Ascending aorta (tissue), 2 donors: ENCODE measurements at places on chromosomes 7 and 10. TPM values are rescaled to one million over a fixed set of nuclear protein-coding genes. Genes with fewer than 3 reads are reported as not detected.

DNA sequence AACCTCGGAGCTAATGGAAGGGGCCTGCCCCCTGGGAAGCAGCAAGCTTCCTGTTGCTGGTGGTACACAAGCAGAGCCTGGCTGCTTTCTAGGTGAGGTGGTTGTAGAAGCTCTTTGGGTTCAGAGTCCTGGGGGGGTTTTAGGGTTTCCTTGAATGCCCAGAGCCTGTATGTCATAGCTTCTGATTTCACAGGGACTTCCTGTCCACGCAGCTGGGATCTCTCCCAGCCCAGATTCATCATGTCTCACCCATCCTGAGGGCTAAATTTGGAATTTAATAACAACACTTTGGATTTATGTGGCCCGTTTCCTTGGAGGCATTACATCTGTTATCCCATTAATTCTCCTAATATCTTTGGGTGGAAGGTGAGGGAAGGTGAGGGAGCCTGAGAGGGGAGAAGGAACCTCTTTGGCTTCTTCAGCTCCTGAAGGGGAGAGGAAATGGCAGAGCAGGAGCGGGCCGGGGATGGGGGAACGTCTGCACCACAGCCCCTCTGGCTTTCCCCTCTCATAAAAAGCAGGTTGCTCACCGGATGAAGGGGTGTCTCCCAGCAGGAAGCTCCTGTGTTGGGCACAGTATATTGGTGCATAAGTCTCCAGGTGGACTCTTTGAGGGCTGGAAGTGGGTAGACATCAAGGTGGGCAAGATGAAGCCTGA, 19.7 kb downstream of the RPS24 start:
- H3K4me3 ChIP-seq: no peak overlapping the region
- H3K27ac ChIP-seq: no peak overlapping the region
- peaks cover 3% of the 10 kb centered on the region for H3K36me3 ChIP-seq
- DNase-seq: no peak

GRCh38 chr10:86376852-86377796, 10.5 kb upstream of the GRID1 start:
- no peak for DNase-seq
- H3K4me1 ChIP-seq: peaks cover 6% of the 10 kb centered on the region
- no peak overlapping the region for H3K27ac ChIP-seq
- H3K27me3 ChIP-seq: peaks cover 5% of the 10 kb centered on the region
- H3K36me3 ChIP-seq: no peaks in the 10 kb centered on the region
- H3K4me3 ChIP-seq: peak overlapping the region; percentile 49

GRCh38 chr10:22554461-22555182, 159.8 kb downstream of the PIP4K2A start:
- peak; percentile 31 for DNase-seq
- H3K27me3 ChIP-seq: no peaks in the 10 kb centered on the region
- H3K4me1 ChIP-seq: no peaks in the 10 kb centered on the region
- peak overlapping the region; percentile 39 for H3K27ac ChIP-seq
- H3K4me3 ChIP-seq: peak overlapping the region; percentile 9

DNA sequence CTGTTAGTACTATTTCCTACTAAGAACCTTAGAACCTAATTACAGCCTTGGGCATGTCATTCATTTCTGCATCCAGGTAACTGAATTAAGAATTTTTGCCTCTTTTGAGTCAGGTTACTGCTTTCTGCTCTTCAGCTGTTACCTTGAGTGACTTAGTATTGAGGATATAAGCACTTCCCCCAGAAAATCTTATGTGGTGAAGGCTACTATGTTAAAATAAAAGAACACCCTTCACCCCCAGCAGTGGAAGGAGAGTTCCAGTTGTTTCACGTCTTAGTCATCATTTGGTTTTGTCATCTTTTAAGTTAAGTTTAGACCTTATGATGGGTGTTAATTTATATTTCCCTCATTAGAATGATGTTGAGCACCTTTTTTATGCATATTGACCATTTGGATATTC, 82.8 kb downstream of the GLCCI1 start:
- no peak for DNase-seq
- H3K27me3 ChIP-seq: no peaks in the 10 kb centered on the region
- H3K4me3 ChIP-seq: no peak overlapping the region
- H3K36me3 ChIP-seq: no peaks in the 10 kb centered on the region
- no peak overlapping the region for H3K27ac ChIP-seq

Gene TBRG4
- 216 TPM for total RNA-seq

DNA sequence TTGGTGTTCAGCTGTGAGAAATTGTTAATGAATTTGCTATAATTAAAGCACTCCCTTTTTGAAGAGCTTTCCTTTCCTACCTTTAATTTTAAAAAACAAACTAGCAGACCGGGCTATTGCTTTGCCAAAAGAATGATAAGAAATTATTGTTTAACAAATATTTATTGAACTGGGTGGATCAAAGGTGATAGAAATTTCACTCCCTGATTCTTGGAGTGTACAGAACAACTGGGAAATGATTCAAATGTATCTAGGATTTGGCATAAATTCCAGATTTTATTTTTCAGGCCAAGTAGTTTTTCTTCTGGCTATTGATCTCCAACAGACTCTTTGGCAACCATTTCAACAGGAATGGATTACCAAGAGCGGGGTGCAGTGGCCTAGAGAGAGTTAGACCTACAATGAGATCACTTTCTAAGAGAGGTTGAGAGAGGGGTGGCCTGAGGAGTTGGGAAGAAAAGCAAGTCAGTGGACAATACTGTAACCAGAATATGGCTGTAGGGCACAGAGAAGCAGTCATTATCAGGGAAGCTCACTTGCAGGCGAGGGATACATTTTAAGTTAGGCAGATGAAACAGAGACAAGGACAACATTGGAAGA, 71.9 kb downstream of the PLXDC2 start:
- no peaks in the 10 kb centered on the region for H3K36me3 ChIP-seq
- no peak overlapping the region for H3K27ac ChIP-seq
- DNase-seq: no peak
- H3K27me3 ChIP-seq: no peaks in the 10 kb centered on the region
- H3K4me1 ChIP-seq: no peaks in the 10 kb centered on the region

DNA sequence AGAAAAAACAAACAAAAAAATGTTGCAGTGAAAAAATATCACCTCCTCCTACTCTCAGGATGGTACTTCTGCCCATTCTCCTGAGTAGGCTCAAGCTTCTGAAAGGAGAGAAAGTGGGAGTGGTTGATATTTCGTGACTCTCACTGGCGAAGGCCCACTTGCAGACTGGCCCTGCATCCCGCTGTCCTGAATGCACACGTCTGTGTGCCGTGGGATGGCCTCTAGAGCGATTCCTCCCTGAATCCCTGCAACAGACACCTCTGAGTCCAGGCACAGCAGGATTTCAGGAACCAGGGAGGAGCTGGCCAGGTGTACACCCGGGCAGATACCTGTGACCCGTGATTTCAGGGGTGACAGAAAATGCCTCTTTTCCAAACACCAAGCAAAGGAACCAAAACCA, 319.2 kb downstream of the DPP6 start:
- H3K27ac ChIP-seq: no peak overlapping the region
- H3K4me3 ChIP-seq: no peak overlapping the region
- H3K4me1 ChIP-seq: no peaks in the 10 kb centered on the region
- no peak for DNase-seq

GRCh38 chr10:102627736-102628293, 16.5 kb upstream of the TRIM8 start:
- DNase-seq: no peak
- H3K27ac ChIP-seq: peak overlapping the region; percentile 95
- H3K27me3 ChIP-seq: no peaks in the 10 kb centered on the region
- peaks cover 6% of the 10 kb centered on the region for H3K36me3 ChIP-seq
- H3K4me1 ChIP-seq: peaks cover 40% of the 10 kb centered on the region

DNA sequence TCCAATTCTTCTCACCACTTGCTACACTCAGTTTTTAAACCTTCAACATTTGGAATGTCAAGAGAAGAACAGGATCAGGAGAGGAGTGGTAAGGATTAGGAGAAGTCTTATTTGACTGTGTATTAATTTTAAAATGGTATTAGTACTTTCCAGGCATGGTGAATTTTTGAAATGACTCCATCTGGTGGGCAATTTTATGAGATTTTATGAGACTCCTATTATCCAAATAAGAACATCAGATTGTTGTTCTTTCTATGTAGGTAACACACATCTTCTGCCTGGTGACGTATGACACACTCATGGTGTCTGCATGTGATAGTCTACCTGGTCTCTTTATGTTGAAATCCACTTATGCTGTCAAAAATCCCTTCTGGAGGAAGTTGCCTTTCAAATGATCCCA, 51.0 kb downstream of the SLC13A1 start:
- no peak overlapping the region for H3K4me3 ChIP-seq
- no peaks in the 10 kb centered on the region for H3K27me3 ChIP-seq
- H3K36me3 ChIP-seq: no peaks in the 10 kb centered on the region
- H3K4me1 ChIP-seq: no peaks in the 10 kb centered on the region

DNA sequence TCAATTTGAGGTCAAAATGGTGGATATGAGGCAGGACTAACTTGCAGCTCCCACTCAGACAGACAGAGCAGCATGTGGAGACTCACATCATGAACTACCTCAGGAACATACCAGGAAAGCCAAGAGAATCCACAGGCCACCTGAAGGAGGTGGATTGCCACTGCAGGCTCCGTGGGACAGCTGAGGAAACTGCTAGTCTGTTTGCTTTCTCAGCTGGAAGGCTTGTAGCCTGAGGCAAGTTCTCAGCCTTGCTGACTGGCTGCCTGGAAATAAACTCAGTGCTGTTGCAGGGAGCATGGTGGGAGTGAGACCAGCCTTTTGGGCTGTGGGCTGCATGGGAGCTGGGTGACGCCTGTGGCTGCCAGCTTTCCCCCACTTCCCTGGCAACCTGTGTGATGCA, 202.9 kb downstream of the ZNF248 start:
- DNase-seq: no peak
- no peak overlapping the region for H3K4me3 ChIP-seq
- no peaks in the 10 kb centered on the region for H3K27me3 ChIP-seq
- H3K36me3 ChIP-seq: no peaks in the 10 kb centered on the region
- H3K27ac ChIP-seq: no peak overlapping the region

- no peaks in the 10 kb centered on the region for H3K4me1 ChIP-seq
- no peaks in the 10 kb centered on the region for H3K27me3 ChIP-seq
- H3K27ac ChIP-seq: no peak overlapping the region
- no peak for DNase-seq
- H3K4me3 ChIP-seq: no peak overlapping the region
These were observed 107.9 kb upstream of the PPIF start for GRCh38 chr10:79239275-79239779.

Gene KAZALD1
- 5.7 TPM for total RNA-seq

Gene CYP26C1
- total RNA-seq: not detected
